ENCODE measurements at places on chromosomes 4 and X.

DNA sequence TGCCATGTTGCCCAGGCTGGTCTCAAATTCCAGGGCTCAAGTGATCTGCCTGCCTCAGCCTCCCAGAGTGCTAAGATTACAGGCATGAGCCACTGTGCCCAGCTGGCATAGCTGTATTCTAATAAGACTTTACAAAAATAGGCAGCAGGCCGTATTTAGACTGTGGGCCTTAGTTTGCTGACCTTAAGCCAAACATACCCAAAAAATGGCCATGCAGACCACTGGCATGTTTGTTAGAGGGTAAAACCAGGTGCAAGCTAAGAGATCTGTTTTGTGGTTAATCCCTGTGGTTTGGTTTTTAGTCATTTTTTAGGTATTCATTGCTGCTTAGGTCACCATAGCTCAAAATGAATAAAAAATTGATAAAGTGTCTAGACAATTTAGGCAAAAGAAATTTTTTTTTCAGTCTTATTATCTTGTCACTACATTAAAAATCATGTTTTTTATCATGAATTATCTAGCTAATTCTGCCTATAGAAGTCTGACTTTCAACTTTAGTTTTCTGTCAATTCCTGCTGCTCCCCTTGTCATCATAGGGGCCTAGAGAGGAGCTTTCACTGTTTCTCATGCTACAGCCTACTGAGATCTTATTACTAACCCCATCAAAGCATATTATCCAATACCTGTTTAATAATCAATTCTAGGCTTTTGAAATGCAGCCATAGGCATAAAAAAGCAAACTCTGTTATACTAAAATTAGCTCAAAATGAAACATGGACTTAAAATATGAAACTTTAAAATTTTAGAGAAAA is 7.5 kb upstream of the SPINK2 start:
- DNase-seq: peak; percentile 31

- DNase-seq: peak; percentile 1
Observed at GRCh38 chrX:33725535-33726210, 406.4 kb downstream of the FAM47A start.

DNA sequence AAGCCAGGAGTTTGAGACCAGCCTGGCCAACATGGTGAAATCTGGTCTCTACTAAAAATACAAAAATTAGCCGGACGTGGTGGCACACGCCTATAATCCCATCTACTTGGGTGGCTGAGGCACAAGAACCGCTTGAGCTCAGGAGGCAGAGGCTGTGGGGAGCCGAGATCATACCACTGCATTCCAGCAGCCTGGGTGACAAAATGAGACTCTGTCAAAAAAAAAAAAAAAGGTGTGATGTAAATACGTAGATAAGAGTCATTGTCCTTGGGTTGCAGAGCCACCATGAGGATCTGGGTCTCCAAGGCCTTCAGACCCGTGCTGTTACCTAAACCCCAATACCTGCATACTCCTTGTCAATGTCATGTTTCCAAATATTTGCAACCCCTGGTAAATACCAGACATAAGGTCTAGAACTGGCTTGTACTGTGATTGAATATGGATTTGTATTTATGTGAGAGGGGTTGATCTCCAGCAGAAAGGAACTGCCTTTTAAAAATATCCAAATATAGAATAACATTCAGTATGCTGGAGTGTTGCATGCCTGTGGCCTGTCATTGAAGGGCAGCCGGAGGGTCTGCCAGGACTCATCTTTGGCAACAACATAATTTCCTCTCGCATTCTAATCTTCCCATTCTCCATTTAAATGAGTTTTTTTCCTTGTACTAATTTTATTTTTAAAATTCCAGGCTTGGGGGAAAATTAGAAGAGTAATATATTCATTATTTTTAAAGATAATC is 40.4 kb downstream of the ATXN3L start:
- DNase-seq: no peak

DNA sequence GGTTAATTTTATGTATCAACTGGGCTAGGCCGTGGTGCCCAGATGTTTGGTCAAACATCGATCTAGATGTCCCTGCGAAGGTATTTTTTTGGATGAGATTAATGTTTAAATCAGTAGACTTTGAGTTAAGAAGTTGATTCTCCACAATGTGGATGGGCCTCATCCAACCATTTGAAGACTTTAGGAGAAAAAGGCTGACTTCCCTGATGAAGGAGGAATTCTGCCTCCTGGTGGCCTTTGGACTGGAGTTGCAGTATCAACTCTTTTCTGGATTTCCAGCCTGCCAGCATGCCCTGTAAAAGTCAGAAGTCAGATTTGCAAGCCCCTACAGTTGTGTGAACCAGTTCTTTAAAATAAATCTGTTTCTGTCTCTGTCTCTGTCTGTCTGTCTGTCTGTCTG is 91.4 kb downstream of the STK32B start:
- peak; percentile 61 for DNase-seq

GRCh38 chr4:113009461-113009860 is 40.0 kb upstream of the ANK2 start:
- DNase-seq: no peak

- DNase-seq: no peak
Observed at GRCh38 chrX:42869659-42870476, 91.9 kb upstream of the PPP1R2C start.

DNA sequence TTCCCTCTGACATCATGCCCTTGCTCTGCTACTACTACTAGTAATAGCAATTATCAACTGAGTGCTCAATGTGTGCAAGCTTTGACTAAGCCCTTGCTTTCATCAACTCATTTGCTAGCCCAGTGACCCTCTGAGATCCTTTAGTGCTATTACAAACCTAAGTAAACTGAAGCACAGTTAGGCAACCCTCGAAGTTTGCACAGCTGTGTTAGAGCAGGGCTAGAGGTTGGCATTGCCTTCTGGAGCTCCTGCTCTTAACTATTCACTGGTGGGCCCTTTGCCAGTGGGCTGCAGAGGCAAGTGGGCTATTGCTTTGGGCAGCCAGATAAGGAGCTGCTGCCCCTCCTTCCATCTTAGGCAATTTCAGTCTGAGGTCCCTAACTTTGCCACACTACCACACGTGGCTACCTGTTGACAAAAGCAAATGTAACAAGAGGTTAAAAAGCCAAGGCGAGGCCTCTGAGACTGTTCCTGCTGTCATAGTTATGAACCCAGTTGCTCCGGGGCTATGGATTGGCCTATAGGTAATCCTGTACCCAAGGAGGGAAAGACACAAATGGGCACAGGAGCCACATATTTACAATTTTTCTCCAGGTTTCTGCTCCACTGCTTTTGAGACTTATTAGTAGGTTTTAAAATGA is 41.5 kb upstream of the ANKRD50 start:
- DNase-seq: no peak

DNA sequence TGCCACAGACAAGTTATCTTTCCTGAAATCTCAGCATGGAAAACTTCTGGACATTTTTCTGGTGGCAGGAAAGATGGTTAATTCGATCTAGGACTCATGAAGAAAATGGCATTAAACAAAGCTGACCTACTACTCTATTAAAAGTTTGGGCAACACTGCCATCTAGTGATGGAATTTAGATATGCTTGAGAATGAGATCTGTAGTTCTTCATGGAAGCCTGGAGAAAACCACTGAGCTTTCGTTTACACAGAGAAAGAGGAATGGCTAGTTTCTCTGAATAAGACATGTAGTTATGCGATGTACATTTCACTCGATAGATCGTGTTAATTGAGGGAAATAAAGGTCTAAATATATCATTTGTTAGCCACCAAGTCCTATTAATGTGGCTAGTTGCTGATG is 51.7 kb upstream of the CHRDL1 start:
- DNase-seq: peak; percentile 63

DNA sequence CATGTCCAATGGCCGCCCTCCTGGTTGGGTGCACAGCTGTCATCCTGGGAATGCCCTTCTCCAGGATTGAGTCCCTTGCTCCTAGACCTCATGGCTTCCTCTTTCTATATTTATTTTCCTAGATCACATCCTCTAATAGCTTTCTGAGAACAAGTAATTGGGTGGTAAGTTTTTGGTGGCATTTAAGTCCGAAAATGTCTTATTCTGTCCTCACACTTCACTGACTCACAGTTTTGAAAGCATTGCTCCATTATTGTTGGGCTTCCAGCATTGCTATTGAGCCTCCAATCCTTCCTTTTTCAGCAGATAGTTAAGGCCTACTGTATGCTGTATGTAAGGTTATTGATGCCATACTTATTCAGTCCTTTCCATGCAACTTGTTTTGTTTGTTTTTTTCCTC is 25.9 kb downstream of the PGM2 start:
- DNase-seq: no peak

DNA sequence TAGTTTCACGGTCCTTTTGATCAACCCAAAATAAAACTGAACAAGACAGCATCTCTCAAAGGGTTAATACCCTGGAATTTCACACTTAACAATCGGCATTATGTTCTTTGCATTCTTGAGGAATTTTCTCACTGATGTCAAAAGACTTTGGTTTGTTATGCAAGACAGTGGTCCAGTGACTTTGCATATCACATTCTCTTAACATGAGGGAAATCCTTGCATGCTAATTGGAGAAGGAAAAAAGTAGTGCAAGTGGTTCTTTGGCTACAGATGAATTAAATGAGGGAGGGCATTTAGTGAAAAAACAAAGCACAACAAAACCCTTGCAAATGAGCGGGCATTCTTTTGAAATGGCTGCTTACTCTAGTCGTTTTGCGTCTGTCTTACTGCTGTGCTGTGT is 105.1 kb upstream of the LIMCH1 start:
- peak; percentile 7 for DNase-seq

GRCh38 chrX:134717698-134718097 is 59.4 kb upstream of the PLAC1 start:
- DNase-seq: no peak

DNA sequence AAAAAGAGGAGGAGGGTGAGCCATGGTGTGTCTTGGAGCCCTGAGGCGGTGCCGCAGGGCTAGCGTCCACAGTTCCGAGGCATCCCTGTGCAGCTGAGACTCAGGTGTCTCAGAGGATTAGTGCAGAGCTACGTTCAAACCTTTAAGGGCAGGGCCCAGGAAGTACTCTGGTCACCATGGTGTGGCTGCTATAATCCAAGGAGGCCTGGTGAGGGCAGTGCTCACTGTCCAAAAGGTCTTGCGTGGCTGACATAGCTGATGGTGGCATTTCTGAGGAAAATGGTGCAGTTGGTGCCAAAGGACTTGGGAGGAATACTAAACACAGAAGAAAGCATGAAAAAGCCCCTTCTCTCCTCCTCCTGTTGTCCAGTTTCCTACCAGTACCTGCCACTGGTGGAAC is 146.9 kb downstream of the DCHS2 start:
- no peak for DNase-seq

DNA sequence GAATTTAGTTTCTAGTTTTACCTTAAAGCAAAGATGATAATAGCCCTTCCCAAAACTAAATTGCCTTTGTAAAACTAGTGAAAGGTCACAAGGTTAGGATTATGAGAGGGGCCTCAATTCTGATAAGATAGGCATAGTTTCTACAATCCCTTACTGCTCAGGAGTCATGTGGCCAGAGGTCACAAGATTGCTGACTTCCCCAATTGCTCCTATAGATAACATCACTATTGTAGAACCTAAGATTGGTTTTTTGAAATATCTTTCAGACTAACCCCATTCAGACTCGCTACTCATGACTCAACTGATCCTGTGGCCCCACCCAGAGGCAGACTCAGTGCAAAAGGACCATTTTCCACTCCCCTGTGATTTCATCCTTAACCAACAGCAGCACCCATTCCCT is 70.3 kb downstream of the SCD5 start:
- no peak for DNase-seq

- peak; percentile 3 for DNase-seq
Observed at GRCh38 chrX:143854006-143854405, 29.9 kb upstream of the UBE2NL start.

DNA sequence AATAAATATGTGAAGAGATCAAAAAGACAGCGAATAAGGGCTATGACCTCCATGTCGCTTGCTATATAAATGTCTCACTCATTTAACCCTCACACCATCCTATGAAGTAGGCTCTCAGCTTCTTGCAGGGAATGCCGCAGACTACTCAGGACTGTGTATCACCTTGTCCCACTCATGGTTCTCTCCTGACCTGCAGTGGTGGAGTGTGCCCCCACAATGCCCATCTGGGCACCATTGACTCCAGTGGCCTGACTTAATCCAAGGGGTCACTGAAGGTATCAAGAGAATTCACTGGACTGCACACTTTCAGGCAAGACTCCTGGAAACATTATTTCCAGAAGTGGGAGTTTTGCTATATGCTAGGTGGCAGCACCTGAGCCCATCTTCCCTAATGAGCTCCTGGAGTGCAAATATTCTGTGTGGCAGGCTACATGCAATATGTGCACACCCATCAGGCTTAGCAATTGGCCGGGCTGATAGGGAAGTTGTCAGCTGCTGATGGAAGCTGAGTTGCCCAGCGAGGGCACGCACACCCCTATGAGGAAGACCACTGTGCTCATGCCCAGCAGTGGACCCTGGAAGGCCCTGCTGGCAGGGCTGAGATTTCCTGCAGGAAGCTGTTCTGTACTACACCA is 8.2 kb upstream of the EFNB1 start:
- DNase-seq: no peak

DNA sequence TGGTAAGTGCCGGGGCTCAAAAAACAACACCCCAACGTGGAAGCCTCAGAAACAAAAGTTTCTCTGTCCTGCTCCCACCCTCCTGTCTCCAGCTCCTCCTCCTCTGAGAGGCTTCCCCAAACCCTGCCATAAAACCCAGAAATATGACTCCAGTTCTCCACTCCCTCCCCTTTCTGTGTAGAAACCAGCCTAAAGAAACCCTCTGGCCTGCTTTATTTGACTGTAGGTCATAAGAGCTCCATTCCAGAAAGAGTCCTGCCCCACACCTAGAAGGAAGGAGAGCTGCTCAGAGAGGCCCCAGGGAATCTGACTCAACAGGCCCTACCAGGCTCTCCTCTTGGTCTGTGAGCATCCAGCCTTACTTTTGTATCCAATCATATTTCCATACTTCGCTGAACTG is 872 bp upstream of the S100P start:
- no peak for DNase-seq

GRCh38 chrX:11180571-11180970 is 69.4 kb downstream of the HCCS start:
- DNase-seq: peak; percentile 19

GRCh38 chr4:113826421-113826820 is 64.9 kb upstream of the CAMK2D start:
- DNase-seq: no peak

DNA sequence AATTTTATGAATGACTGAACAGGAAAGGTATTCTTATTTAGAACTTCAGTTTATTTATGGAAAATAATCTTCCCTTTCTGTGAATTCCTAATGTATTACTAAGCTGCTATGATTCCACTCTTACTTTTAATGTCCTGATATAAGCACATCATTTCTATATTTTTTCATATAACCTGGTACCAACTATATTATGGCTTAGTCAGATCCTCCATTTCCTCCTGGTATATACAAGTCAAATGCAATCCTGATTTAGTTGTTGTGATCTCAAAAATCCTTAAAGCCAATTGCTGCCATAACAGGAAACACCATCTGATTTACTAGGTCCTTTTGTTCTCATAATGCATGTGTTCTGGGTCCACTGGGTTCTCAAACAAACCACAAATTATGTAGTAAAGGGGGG is 26.8 kb downstream of the TRMT2B start:
- DNase-seq: no peak

Measured in brain microvascular endothelial cell (primary cell).